Activated naive CD8-positive, alpha-beta T cell treated with anti-CD3 and anti-CD28 coated beads, Interleukin-2, amount 10 ng/mL, durations not matched to agents 7 days and 5 days (primary cell): ENCODE measurements at places on chromosomes 1 and 21. TPM values are rescaled to one million over a fixed set of nuclear protein-coding genes. Genes with fewer than 3 reads are reported as not detected.

LCE6A gene
- not detected for total RNA-seq

PRR9 gene
- total RNA-seq: not detected

RNU1-2 gene
- total RNA-seq: 3,257 TPM

CLCA4 gene
- total RNA-seq: not detected
